ENCODE measurements at places on chromosomes 13 and 19.

GRCh38 chr13:42392716-42393572 lies 121.0 kb downstream of the AKAP11 start:
- no peak for DNase-seq

DNA sequence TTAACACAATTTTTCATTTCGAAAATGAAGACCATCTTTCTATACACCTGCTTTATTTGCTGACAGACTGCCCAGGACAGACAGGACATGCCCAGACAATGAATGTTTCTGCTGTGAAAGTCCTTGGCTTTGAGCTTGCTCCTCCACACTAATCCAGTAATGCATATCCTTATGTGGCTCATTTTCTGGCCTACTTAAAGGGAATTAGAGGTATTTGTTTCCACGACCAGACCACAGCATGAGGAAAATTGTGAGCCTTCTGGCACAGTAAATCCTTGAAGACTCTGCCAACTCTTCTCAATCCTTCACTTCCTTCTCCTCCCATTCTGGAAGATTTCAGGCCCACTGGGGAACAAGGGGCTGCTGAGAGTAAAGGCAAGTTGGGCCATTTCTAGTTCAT lies 25.7 kb downstream of the CCDC70 start:
- DNase-seq, result no peak

DNA sequence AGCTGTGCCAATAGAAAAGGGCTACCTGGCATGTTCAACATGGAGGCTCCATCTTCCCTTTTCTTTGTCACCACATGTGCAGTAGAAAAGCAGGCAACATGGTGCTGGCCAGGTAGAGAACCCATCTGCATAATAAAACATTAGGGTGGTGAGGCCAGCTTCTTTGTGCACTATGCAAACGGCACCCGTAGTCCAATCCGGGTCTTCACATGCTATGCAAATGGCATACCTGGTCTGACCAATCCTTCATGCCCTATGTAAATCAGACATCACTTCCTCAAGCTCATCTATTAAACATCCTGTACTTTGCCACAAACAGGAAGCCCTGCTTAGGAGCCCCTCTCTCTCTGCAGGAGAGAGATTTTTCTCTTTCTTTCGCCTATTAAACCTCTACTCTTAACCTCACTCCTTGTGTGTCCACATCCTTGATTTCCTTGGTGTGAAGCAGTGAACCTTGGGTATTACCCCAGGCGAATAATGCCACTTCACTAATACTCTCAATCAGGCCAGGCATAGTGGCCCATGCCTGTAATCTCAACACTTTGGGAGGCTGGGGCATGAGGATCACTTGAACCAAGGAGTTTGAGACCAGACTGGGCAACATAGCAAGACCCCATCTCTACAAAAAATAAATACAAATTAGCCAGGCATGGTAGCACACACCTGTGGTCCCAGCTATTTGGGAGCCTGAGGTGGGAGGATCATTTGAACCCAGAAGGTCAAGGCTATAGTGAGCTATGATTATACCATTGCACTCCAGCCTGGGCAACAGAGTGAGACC lies 111.3 kb upstream of the MRI1 start:
- no peak for DNase-seq

DNA sequence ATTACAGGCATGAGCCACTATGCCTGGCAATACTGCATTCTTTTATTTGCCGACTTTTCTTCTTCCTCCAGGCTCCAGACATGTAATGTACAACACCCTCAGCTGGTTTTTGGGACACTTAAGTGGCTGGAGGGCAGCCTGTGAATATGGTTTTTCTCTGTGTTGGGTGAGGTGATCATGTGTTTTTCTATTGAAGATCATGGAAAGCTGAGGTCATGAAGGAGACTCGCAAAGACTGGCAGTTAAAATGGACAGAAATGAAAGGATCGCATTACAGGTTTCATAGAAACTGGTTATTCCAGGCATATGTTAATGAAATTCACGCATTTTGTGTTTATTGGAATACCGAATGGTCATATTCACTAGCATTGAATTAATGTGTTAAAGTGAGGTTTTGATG lies 85.2 kb upstream of the RNF113B start:
- no peak for DNase-seq

DNA sequence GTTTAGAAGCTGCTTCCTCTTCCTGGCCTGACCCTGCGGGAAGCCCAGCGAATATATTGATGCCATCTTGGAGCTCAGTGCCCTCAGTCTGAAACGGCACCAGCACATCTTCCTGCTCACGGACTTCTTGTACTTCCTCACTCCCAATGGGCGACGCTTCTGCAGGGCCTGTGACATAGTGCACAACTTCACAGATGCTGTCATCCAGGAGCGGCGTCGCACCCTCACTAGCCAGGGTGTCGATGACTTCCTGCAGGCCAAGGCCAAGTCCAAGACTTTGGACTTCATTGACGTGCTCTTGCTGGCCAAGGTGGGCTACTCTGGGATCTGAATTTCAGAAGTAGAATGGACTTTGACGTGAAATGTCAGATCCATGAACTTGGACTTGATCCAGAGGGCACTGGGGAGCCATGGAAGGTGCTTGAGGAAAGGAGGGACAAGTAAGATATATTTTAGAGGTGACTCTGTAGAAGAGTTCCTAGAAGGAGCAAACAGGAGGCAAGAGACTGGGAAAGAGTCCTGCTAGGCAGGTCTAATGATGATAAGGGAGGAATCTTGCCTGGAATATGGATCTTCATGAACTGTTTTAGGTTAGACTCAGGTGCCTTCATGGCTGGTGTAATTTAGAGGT lies 38.4 kb upstream of the CYP4F8 start:
- no peak for DNase-seq

GRCh38 chr13:110430391-110431336 lies 123.6 kb downstream of the COL4A2 start:
- DNase-seq, result no peak

- DNase-seq, result no peak
Observed at GRCh38 chr13:113853518-113854237, 10.2 kb downstream of the GAS6 start.

- no peak for DNase-seq
Observed at GRCh38 chr19:53904909-53905308, 4.2 kb upstream of the CACNG7 start.

DNA sequence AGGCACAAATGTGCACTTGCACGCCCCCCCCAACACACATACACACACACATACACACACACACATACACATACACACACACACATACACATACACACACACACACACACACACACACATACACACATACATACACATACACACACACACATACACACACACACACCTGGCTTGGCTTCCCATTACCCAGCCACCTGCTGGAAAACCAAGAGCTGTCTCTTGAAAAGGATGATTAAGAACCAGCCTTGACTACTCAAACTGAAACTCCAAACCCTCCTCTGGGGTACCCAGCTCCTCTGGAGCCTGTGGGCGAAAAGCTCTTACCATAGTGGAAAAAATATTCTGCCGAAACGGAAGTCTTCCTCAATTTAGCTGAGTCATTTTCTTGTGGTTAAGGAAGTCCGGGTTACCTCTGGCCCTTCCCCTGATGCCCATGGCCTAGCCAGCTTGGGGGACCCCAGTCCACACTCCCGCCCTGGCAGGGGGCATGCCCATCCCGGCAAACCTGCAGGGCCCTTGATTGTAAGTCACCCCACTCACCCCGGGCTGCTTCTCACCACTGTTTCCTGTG lies 21.9 kb downstream of the CEBPA start:
- no peak for DNase-seq

DNA sequence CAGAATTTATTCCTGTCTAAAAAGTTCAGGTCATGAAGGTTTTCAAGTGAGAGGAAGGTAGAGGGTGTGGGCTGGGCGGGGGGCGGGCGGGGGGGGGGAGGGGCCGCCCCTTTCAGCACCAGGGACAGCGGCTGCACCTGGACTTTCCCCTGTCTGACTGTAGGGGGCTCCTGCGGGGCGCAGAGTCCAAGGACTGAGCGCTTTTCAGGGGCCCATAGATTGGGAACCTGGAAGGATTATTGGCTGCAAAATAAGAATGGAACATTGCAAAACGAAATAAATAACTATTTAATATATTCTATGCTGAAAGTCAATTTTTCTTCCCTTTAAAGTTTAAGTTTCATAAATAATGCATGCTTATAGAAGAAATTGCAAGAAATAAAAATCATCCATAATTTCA lies 8.9 kb upstream of the CYP4F3 start:
- DNase-seq, result no peak

DNA sequence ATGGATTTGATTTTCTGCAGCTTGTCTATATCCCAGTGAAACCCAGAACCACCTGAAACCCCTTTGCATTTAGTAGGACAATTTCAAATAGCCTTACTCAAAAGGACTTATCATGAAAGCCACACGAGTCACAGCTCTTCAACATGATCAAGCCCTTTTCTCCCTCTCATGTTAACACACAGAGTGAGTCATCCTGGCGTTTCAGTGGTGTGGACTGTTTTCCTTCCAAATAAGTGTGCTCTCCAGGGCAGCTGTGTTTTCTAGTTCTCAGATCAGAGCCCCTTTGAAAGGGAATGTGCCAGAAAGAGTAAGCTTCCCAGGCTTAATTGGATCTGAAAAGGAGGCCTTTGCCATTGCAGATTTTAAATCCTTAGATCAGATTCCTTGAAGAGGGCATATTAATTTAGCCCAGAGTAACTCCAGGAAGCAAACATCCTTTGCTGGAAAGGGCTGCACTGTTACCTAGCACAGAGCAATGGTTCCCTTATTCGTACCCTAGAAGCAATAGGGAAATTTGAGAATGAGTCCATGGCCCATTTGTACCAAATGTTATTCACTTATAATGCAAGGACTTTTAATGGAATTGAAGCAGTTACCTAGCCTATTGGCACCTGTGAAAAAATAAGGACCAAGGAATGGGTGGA lies 51.3 kb downstream of the ERICH6B start:
- DNase-seq, result no peak

DNA sequence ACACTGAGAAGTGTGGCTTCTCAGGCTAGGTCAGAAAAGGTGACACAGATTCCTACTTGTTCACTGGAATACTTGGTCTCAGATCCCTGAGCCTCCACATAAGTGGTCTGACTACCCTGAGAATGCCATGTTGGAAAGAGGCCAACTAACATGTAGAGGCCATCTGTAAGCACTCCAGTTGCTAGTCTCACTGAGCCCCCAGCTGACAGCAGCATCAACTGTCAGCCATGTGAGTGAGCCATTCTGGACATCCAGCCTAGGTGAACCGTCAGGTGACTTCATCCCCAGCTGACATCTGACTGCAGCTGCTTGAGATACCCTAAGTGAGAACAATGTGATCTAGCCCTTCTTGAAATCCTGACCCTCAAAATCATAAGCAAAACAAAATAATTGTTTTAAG lies 18.1 kb upstream of the ARL11 start:
- DNase-seq, result no peak

DNA sequence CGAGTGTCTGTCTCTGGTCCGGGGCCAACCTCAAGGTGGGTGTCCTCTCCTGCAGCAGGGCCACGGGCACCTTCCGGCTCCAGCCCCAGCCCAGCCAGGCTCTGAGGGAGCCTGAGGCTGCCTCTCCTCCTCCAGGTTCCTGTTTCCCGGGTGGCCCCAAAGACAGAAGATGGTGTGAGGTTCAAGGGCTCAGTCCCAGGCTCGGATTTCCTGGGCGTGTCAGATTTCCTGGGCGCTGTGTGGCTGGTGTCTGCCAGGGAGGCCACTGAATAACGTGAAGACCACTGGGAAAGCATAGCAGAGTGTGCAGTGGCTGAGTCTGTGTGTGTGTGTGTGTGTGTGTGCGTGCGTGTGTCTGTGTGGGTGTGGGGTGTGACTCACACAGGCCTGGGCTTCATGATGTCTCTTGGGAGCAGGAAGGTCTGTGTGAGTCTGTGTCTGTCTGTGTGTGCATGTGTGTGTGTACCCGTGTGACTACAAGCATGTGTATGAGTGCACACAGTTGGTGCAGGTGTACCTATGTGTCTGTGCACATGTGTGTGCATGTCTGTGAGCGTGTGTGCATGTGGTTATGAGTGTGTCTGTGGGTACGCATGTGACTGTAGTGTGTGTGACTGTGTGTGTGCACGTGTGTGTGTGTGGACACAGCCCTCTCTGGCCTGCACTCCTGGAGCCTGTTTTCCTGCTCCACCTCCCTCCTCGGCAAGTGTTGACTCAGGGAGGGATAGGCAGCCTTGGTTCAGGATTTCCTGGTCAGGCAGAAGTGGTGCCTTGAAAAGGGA lies 28.3 kb downstream of the CEBPA start:
- no peak for DNase-seq

- DNase-seq, result no peak
Observed at GRCh38 chr19:17058236-17058635, 17.0 kb downstream of the HAUS8 start.

- DNase-seq, result no peak
Observed at GRCh38 chr13:75760131-75761021, 124.2 kb downstream of the LMO7 start.

GRCh38 chr19:53554804-53555203 lies 16.9 kb downstream of the ZNF331 start:
- no peak for DNase-seq

DNA sequence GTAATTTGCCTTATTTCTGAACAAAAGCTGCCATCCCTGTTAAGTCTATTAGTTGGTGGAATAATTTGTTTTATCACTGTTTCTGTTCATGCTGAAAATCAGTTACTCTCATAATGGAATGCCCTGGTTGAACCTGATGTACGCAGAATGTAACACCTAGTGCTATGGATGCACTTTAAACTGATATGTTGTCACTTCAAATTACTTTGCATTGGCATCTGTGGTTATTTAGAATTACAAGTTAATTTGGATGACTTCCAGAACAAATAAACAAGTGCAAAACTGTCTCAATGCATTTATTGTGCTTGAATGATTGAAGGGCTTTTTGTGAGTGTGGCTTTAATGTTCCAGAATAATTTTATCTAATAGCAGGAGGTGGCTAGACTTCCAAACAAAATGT lies 368.2 kb upstream of the SLITRK5 start:
- no peak for DNase-seq

DNA sequence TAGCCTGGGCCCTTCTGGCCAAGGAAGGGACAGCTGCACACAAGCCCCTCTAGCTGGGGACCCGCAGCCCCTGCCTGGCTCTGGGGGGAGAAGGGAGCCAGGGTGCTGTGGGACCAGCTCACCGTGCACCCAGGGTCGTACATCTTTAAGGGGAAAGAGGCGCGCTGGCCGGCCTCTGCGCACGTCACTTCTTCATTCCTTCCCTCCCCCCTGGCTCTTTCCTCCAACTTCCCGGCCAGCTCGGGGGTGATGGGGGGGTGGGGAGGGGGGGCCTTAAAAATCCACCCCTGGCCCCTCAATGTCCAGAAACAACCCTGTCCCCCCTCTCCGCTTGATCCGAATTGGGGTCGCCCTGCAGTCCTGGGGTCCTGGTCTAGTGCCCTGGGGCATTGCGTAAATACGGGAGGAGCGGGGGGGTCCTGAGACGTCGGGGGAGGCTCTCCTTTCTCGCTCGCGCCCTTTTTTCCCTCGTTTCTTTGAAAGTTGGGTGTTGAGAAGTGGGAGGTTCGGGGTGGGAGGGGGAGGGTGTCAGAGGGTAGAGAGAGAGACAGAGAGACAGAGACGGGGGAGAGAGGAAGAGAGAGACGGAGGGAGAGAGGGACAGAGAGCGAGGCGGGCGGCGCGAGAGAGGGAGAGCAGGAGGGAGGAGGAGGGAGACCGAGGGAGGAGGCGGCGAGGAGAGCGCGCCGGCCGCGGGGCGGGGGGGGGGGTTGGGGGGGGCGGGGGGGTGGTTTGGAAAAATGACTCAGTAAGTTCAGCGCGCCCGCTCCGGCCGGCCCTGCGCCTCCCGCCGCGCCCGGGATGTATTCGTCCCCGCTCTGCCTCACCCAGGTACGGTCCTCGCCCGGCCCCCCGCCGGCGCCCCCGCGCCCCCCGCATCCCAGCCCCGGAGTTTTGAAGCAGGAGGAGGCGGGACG lies at the start of gene NFIC:
NFIC (plus strand) TSS at position 748 of the 917 bp plus-strand sequence; CDS start at position 802, 54 bp downstream.
- no peak for DNase-seq

Measured in activated T-cell treated with anti-CD3 and anti-CD28 coated beads for 1 hour (primary cell).